Activated naive CD8-positive, alpha-beta T cell treated with anti-CD3 and anti-CD28 coated beads, Interleukin-2, amount 10 ng/mL, durations not matched to agents 7 days and 5 days (primary cell): ENCODE measurements at places on chromosomes 7 and 10. TPM values are rescaled to one million over a fixed set of nuclear protein-coding genes. Genes with fewer than 3 reads are reported as not detected.

DNA sequence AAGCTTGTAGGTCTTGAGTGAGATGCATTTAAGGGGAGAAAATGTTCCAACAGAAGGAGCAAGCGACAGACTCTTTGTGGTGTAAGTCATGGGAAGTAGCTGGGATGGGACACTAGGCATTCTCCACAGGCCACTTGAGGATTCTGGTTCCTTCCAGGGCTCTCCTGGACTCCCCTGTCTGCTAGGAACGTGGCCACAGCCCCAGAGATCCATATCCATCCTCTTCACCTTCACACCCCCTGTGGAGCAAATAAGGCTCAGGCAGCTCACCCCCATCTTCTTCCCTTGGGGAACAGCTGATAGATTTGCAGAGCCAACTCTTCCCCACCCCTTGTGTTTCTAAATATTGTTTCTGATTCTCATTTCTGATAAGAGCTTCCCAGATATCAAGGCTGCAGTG lies 482.6 kb upstream of the MKI67 start:
- H3K4me3 ChIP-seq, result no peak overlapping the region
- no peak for DNase-seq
- no peaks in the 10 kb centered on the region for H3K36me3 ChIP-seq
- H3K4me1 ChIP-seq, result no peaks in the 10 kb centered on the region
- H3K27ac ChIP-seq, result no peak overlapping the region

DNA sequence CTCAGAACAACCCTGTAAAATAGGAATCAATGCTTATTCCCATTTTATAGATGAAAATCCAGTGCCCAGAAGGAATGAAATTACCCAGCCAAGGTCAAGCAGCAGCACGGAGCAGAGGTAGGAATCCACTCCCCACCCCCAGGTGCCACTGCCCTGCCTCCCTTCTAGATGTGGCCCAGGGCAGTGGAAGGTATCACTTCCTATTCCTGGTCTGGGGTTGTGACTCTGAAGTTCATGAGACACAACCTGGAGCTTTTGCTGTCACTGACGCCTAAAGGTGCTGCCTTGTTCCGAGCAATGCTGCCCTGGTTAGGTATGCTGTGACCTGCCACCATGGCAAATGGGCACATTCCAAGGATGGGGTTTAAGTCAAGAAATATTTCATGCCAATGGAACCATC lies 53.6 kb downstream of the PIK3AP1 start:
- no peak for DNase-seq
- peaks cover 2% of the 10 kb centered on the region for H3K27me3 ChIP-seq
- no peaks in the 10 kb centered on the region for H3K36me3 ChIP-seq
- H3K27ac ChIP-seq, result no peak overlapping the region

GRCh38 chr10:117677239-117677638 lies 134.7 kb downstream of the EMX2 start:
- DNase-seq, result no peak
- H3K27me3 ChIP-seq, result peaks cover 11% of the 10 kb centered on the region

The TMEM196 gene
- not detected for total RNA-seq

The PRLHR gene
- total RNA-seq, result not detected

The HGF gene
- total RNA-seq, result not detected

DNA sequence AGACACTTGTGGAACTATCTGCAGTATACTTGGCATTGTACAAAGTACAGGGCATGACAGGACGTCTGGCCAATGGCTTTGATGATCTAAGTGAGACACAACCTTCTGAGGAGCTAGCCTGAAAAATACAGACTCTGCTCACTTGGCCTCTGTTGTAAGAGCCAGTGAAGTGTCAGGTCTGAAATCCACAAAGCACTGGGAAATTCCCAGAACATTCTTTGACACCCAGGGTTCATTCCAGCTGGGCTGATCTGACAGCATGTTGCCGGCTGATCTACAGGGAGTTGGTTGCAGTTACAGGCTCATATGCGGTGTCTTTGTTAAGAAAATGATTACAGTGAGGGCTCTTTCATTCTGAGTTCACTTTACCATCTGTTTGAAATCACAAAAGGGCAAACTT lies 354.6 kb downstream of the PHF14 start:
- no peaks in the 10 kb centered on the region for H3K4me1 ChIP-seq
- H3K4me3 ChIP-seq, result no peak overlapping the region
- H3K36me3 ChIP-seq, result no peaks in the 10 kb centered on the region
- no peaks in the 10 kb centered on the region for H3K27me3 ChIP-seq

DNA sequence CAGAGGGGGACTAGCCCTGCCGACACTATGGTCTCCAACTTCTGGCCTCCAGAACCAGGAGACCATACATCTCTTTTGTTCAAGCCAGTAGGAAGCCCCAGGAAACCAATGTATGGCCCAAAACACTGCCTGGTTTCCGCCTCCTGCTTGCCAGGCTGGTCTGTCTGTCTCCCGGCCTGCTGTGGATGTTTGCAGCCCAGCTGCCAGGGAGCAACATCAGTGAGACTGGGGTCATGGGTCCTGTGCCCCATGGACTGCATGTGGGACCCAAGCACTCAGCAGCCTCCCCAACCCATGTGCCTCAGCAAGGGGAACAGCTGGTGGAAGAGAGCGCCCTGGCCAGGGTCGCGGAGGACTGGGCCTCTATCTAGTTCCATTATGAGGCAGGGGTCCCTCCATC lies 33.4 kb upstream of the NUB1 start:
- peaks cover 16% of the 10 kb centered on the region for H3K4me1 ChIP-seq
- no peak for DNase-seq
- H3K27me3 ChIP-seq, result peaks cover 29% of the 10 kb centered on the region
- no peaks in the 10 kb centered on the region for H3K36me3 ChIP-seq
- no peak overlapping the region for H3K4me3 ChIP-seq
- no peak overlapping the region for H3K27ac ChIP-seq

The IRF5 gene
- total RNA-seq, result 7.7 TPM
